NCI-H1092 (cell line): ENCODE measurements at places on chromosomes 4 and X.

- DNase-seq, result peak; percentile 65
Measured at GRCh38 chr4:4386296-4386735, 586 bp upstream of the NSG1 start.

- no peak for DNase-seq
Measured at GRCh38 chrX:17471861-17472260, 96.9 kb downstream of the NHS start.

- no peak for DNase-seq
Measured at GRCh38 chr4:45741897-45742296, 382.0 kb downstream of the GABRG1 start.

- no peak for DNase-seq
Measured at GRCh38 chrX:110082161-110082560, 79.2 kb downstream of the TMEM164 start.

- no peak for DNase-seq
Measured at GRCh38 chrX:39631276-39632229, 466.2 kb downstream of the BCOR start.

DNA sequence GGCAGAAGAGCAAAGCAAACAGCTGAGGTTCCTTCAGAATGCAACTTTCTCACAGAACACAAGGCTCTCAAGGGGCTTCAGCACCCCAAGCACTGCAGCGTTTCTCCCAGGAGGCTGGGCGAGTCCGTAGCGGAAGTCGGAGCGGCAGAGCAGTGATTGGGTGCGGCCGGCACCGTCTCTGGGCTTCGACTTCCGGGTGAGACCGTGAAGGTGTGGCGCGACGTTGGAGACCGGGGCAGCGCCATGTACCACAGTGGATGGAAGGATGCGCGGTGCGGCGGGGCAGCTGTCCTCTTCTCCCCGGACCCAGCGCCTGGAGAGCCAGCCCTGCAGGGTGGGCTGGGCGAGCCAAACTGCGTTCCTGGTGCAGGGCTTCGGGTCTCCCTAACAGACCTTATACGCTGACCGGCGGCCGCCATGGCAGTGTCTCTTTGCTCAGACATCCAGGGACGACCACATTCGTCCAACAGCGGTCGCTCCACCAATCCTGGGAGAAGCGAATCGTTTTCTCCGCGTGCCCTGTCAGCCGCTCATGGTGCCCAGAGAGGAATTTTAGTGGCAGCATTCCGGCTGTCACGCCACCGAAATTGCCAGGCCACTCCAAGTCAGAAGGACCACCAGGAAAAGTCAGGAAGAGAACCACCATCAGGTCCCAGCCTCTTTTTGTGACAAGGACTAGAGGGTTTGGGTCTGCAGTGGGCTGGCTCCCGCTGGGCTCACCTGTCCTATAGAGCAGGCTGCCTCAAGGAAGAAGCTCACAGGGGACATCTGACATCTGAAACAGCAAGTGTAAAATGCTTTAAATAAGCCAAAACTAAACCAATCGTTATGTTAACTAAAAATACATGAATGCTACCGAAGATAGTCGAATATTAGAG lies 20.5 kb downstream of the TRIM61 start:
- no peak for DNase-seq

GRCh38 chr4:40196724-40197281 lies at the start of gene RHOH:
Gene RHOH, plus strand, starts transcription at chr4:40197031. Its CDS starts 46,356 bp downstream, at chr4:40243387.
- no peak for DNase-seq

- DNase-seq, result no peak
Measured at GRCh38 chr4:143240939-143241679, 56.4 kb downstream of the USP38 start.

- peak; percentile 26 for DNase-seq
Measured at GRCh38 chr4:186472948-186473347, 82.4 kb downstream of the MTNR1A start.

DNA sequence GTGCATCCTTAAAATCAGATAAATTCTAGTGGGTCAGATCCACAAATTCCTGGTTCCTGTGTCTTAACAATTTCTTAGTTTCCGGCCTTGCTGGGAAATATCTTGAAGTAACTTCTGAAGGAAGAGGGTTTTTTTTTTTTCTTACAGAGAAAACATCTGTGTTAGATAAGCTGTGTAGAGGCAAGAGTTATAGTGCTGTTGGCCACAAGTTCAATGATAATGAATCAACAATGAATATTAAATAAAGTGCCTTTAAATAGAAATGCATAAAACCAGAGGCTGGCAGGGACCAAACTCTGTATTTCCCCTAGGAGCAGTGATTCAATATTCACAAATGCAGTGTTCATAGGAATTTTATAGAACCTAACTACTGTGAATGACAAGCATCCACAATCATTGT lies 711.9 kb upstream of the ATOH1 start:
- no peak for DNase-seq
